ENCODE measurements at places on chromosomes 4 and X.

- DNase-seq: no peak
These were observed 911.7 kb upstream of the NDST4 start for GRCh38 chr4:116024954-116025708.

DNA sequence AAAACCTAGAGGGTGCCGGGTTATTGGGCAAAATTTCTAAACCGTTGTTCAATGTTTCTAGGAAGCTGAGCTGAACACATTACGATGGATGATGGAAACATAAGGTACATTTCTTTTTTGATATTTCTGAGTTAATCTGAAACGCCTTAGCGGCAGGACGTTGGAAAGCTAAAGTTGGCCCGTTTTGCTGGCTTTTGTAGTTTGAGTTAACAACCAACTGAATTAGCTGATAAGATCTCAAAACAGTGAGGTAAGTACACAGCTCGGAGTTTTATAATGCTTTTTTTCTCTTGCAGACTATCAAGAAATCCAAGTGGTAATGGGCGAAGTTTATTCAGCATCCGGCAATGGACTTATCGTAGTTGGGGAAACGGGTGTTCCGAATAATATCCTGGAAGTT lies 73.5 kb downstream of the PRSS12 start:
- no peak for DNase-seq

DNA sequence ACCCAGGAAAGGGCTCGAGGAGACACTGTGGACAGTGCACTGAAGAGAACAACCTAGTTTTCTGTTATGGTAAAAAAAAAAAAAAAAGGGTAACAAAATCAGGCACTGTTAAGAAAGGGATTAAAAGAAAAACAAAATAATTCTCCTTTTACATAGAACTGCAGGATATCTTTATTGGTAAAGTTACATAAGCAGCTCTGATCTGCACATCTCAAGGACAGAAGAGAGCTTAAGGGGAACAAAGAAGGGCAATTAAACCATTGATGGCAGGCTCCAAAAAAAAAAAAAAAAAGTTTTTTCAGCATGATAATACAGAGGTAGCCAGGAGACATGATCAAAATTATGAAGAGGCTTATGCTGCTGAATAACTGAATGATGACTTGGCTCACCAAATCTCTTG lies 85.0 kb downstream of the HDAC8 start:
- DNase-seq: no peak

DNA sequence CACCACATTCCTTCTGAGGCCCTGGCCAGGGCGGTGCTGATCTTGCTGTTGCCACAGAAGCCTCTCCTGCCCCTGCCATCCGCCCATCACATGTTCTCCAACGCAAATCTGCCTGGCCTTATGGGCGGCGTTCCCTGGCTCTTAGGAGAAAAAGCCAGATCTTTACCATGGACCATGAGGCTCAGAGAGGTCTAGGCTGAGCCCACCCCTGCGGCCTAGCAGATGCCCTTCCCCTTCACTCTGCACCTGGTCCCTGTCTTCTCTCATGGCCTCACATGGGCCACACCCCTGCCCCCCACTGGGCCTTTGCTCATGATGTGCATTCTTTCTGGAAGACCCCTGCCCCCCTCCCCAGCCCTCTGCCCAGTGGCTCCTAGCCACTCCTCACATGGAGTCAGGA lies 78.5 kb downstream of the CRMP1 start:
- DNase-seq: no peak

DNA sequence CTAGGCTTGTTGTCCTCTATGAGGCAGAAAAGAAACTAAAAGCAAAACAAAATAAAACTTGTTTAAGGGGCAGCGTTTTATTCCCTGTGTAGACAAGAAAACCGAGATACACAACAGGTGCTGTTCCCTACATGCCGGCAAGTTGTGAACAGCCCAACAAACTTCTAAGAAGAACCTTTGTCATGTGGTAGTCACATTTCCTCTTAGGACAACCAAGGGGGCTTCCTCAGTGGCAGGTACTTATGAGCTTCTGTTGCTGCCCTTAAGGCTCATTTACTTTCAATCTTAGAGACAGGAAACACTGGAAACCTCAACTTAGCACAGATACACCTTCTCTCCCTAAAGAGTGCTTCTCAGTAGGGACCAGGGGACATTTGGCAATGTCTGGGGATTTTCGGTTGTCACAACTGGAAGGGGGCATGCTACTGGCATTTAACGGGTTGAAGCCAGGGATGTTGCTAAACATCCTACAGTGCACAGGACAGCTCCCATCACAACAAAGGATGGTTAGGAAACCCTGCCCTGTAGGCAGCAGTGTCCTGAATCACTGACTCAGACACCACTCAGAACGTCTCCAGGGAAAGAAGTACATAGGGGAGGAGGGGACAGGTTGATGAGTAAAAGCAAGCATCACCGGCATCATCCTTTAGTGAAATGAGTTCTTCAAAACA lies 111.0 kb downstream of the ASB9 start:
- DNase-seq: no peak

DNA sequence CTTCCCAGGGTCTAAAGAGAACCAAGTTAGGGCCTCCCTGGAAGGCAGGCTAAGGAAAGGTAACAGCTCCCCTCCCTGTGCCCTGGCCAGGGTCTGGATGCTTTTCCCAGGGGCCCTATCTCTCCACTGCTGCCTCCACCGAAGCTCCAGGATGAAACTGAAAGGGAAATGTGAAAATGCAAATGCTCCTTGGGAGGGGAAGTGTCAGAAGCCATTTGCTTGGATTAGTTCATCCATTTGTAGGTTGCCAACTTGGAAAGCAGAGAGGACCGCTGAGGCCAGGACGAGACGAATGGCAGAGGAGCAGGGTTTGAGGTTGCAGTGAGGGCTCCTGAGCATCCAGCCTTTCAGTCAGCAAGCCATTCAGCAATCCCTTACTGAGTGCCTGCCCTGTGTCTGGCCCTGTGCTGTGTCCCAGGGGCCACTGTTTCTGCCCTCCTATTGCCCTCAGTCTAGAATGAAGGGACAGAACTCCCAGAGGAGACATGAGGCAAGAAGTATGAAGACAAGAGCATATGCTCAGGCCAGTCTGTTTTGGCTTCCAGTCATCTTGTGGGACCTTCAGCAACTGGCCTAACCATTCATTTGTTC lies 45.9 kb upstream of the PGRMC1 start:
- DNase-seq: no peak

Measured in NCI-H1436 treated with DMSO at 0.1 percent for 48 hours (cell line).